Stimulated activated CD4-positive, alpha-beta T cell treated with anti-CD3 and anti-CD28 coated beads, Interleukin-4, amount 100 ng/mL, for 24 hours (primary cell): ENCODE measurements at places on chromosomes 5 and 9.

DNA sequence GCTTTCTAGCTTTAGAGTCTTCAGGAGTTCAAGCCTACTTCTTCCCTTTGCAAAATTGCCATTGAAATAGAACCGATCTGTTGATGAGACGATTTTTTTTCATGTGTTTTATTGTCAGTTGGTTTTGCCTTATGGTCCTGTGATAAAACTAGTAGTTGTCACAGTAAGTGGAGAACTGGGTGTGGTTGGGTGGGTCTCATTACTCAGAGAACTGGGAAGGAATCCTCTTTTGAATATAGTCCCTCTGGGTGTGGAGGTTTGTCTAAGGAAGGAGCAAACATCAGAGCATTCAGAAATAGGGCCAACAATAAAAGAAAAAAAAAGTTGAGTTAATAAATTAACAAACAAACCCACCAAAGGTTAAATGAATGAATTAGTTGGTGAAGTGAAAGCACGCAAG, 69.0 kb downstream of the ALDH1A1 start:
- no peak for DNase-seq

GRCh38 chr9:83708515-83709158, 879 bp upstream of the UBQLN1 start:
- peak; percentile 54 for DNase-seq

GRCh38 chr5:159749146-159749545, 167.1 kb upstream of the ADRA1B start:
- DNase-seq: no peak

DNA sequence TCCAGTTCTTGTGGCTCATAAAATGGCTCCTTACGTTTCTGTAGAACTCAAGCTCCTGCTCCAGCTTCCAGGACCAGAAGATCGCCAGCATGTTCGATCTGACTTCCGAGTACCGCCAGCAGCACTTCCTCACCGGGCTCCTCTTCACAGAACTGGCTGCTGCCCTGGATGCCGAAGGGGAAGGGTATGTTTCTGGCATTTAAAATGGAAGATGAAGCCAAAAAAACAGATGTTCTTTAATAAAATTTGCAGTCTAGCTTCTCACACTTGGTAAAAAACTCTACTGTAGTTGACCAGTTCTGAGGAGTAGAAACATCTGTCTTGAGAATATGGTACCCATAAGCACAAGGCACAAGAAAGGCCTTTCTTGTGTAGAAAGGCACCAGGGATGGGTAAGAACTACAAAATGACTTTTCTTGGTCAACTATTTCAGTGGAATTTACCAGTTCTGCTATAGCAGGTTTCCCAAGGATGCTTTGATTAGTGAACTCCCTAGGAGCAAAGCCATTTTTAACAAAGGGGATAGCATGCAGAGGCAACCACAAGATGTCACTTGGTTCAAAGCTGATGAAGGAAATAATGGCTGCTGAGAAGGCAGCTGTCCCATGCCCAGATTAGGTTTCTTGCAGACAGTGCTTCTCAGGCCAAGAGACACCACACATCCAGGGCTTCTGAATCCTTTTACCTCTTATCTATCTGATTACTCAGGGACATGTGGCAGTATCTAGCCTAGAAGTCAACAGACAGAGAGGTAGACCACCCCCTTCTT, 192.4 kb downstream of the DOCK8 start:
- no peak for DNase-seq

DNA sequence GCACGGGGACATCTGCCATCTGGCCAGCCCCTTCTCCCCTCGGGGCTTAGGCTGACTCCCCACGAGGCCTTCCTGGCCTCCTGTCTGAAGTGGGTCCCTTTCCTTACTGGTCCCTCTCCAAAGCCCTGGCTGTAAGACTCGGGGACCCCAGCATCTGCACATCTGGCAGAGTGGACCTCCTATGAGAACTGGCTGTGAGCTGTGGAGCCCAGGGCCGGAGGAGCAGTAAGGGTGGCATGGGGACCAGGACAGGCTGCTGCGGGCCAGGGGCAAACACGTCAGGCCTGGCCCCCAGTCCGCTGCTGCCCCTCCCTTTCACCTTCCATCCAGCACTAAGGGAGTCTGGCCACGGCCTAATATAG, 33.8 kb downstream of the EXOC3 start:
- DNase-seq: no peak

GRCh38 chr9:75878488-75878860, 12.0 kb upstream of the PCSK5 start:
- no peak for DNase-seq

DNA sequence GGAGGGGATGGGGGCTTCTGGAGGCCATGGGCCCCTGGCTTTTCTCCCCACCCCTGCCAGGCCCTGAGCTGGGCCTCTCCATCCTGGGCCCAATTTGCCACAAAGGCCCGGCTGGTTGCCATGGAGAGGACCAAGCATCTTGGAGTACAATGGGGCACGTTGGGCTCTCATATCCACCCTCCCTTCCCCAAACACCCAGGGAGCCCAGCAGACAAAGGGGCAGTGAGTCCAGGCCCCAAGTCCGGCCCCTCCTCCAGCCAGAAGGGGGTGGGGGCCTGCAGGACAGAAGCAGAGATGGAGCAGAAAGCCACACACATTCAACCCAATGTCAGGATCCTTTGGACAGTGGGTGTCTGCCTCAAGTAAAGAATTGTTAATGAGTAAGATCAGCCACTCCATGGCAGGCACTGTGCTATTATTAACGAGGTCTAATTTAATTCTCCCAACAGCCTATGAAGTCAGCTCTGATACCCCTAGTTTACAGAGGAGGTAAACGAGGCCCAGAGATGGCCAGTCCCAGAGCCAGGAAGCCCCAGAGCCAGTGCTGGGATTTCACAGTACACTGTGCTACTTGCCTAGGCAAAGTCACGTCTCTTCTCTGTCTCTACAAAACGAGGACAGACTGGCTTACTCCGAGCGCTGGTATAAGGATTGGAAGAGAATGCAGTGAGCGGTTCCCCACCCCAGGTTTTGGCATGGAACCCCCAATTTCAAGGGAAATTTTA, 2.3 kb downstream of the CRB2 start:
- DNase-seq: no peak

DNA sequence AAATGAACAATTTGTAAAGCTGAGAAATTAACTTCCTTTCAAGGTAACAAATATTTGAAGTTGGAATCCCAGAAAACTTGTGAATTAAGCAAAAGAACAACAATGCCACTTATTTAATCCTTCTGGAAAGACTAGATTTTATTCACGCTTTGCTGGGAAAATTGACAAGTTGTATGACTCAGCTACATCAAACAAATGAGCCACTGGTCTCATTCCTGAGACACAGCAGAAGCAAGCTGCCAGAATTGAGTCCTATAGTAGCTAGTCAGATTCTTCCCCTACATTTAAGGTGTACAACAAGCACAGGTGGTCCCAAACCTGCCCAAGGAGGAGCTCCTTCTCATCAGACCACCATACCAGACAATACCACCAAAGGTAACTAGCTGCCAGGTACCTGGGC, 280.7 kb downstream of the SPOCK1 start:
- DNase-seq: no peak

DNA sequence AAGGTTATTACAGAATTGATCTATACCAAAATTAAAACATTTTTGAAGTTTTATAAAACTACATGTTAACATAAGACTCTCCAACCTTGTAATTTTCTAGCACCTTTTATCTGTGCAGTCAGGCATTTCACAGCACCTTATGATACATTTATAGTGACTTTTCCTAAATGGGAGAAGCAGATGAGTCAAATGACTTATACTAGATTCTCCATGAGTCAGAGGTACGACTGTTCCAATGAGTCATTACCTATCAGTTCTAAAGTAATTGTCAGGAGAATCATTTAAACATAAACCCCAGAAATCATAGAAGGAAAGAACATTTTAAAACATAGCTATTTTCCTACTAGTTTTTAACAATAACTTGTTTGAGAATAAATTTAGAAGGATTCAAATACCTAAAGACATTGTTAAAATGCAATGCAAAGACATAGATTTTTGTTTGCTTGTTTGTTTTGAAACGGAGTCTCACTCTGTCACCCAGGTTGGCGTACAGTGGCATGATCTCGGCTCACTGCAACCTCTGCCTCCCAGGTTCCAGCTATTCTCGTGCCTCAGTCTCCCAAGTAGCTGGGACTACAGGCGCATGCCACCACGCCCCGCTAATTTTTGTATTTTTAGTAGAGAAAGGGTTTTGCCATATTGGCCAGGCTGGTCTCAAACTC, 34.7 kb upstream of the DMXL1 start:
- DNase-seq: no peak

- DNase-seq: no peak
These were observed 57.1 kb upstream of the CER1 start for GRCh38 chr9:14779566-14780022.

DNA sequence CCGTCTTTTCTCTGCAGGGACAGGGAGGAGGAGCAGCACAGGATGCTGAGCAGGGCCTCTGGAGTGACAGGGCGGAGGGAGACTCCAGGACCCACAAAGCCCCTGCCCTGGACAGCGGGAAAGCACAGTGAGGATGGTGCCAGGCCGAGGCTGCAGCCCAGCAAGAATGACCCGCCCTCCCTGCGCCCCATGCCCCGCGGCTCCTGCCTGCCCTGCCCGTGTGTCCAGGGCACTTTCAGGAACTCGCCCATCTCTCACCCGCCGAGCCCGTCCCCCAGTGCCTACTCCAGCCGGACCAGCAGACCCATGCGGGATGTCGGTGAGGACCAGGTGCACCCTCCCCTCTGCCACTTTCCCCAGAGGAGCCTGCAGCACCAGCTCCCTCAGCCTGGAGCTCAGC, 9.1 kb upstream of the EXOC3 start:
- no peak for DNase-seq

GRCh38 chr9:89177944-89178829, at the start of gene SHC3:
SHC3 (minus strand) TSS chr9:89178818; CDS start chr9:89178460, 358 bp downstream.
- DNase-seq: no peak

DNA sequence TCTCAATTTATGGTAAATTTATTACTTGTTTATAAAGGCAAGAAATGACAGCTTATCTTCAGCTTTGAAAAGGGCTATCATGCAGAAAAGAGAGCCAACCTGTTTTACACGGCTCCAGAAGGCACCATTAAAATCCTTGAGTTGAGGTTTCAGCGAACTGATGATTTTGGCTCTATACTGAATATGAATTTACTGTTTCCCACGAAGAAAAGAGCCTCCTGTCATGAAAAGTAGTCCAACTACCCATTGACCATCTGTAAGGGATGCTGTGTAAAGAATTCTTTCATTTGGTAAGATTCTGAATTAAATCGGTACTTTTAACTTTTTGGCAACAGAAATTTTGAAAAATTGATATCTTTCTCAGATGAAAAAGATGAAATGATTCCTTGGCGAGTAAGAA, 657.6 kb upstream of the ZNF608 start:
- no peak for DNase-seq
